ENCODE measurements at places on chromosomes 3 and 15.

DNA sequence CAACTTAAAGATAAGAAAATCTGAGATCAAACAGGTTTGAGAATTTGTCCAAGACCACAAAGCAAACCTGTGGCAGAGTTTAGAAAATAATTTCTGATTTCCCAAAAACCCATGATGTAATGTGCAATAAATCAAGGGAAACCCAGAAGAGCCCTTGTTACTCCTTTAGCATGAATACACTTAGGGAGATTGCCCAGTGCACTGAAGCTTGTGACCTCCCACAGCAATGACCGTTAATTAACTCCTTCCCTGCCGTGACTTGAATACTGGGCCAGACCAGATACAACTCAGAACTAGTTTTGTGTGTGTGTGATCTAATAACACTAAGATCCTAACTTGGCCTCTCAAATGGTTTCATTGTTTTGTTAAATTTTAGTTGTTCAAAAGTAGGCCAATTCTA, 2.5 kb downstream of the PRKAR2A start:
- no peak for DNase-seq

DNA sequence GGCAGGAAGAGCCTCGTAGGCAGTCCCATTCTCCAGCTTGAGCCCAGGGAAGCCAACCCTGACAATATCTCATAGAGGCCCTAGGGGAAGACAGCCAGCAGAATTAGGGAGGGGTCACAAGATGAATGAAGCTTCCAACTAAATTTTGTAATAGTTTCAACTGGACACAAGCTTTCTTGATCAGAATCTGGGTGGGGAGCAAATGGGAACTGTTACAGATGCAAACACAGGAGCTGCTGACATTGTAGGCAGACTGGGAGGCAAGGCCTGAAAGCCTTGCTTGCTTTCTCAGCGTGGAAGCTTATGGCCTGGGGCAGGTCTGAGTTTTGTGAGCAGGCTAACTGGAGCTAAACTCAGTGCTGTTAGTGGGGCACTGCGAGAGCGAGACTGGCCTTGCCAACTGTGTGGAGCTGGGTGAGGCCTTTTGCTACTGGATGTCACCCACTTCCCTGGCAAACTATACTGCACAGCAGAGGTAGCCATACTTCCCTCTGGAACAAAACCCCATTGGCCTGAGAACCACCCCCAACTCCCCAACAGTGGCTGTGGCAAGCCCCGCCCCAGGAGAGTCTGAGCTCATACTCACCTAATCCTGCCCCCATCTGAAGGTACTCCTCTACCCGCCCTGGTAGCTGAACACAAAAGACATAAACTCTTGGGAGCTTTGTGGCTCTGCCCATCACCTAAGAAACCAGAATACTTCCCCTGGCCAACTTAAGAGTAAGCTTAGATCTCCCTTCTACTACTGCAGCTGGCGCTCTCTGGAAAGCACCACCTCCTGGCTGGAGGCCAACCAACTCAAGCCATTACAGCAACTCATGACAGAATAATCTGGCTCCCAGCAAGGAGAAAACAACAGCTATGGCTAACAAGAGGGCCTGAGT, 42.9 kb downstream of the CFAP20DC start:
- no peak for DNase-seq

- no peak for DNase-seq
These were observed 36.8 kb upstream of the SUCLG2 start for GRCh38 chr3:67691207-67691606.

GRCh38 chr3:191358929-191359328, 28.6 kb upstream of the UTS2B start:
- no peak for DNase-seq

DNA sequence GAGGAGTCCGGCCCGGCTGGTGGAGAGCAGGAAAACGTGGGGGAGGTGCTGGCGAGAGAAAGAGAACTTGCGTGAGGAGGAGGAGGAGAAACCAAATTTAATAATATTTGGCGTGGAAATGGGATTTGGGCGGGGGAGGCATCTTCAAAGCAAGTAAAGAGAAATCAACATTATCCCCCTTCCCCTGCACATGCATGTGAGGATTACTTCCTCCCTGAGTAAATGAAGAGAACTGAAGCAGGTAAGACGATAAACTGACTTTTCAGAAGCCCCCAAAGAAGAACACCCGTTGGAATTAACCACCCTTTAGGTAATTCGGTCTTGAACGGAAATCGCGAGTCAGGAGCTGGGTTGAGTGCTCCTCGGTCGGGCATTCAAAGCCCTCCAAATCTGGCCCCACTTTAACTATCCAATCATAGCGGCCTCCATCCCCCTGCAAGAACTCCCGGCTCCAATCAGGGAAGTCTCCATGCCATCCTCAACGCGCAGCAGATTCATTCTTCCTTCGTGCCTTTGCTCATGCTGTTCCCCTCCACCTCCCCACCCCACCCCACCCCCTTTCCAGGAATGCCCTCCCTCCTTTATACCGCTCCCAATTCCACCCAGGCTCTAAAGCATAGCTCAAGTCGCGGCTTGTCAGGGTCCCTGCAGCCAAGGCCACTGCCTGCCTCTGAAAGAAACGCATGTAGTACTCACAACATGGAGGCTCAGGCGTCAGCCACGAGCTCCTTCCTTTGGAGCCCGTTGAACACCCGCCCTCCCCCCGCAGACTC, 545 bp upstream of the RFX7 start:
- DNase-seq, result peak; percentile 70

DNA sequence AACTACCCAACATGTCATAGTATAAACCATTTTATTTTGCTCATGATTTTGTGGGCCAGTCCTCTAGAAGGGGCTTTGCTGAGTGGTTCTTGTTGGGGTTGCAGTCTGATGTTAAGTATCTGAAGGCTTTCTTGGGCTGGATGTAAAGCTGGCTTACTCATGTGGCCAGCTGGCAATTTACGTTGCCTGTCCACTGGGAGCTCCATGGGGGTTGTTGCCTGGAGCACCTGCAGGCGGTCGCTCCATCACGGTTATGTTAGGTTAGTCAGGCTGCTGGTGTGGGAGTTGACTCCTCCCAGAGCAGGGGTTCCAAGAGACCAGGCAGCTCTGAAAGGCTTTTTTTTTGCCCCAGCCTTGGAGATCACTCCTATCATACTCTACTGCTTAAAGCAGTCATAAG, 98.1 kb downstream of the NR1D2 start:
- no peak for DNase-seq

DNA sequence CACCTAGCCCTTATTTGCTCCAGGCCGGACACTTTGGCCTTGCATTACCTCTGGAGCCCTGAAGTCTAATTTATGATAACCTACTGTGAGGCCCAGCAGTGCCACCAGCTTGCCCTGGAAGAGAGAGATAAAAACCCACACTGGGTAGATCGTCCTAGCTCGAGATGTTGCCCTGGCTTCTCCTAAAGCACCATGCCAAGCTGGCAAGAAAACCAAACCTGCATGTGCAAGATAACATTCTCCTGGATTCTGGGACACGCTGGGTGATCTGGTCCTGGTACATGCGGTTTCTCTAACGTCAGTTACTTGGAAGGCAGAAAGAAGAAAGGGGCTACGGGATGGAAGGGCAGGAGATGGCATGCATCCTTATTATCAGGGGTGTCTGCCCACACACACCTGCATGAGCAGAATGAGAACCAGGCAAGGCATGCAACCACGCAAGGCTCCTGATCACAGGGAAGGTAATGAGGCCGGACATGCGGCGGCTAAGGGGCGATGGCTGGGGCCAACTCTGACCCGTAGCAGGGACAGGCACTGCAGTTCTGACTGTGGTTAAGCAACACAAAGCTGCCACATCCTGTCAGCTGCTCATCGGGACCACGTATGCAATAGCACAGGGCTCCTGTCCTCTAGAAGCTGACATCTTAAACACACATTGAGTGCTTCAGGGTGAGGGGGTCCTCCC, 73.0 kb downstream of the OXNAD1 start:
- DNase-seq, result no peak

DNA sequence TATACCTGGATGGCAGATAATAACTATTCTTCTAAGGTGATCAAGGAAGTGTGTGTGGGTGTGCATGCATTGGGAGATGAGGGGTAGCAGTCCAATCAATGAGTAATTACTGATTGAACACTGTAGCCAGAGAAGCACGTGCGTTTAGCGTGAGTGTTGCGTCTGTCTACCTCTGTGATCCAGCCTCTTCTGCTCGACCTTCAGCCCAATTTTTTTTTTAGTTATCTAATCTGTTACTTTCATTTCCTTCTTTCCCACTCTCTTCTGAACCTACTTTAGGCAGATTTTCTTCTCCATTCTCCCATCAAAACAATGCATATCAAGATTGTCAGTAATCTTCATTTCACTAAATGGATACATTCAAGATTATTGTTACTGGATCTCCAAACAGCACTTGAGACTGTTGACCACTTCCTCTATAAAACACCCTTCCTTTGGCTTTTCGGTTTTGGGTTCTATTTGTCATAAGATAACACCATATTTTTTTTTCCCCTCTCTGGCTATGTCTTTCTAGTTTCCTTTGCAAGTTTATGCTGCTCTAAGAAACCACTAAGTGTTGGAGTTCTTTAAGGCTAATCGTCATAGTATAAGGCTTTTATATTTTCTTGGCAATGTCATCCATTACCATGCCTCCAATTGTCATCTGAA, 41.0 kb downstream of the MCTP2 start:
- no peak for DNase-seq

DNA sequence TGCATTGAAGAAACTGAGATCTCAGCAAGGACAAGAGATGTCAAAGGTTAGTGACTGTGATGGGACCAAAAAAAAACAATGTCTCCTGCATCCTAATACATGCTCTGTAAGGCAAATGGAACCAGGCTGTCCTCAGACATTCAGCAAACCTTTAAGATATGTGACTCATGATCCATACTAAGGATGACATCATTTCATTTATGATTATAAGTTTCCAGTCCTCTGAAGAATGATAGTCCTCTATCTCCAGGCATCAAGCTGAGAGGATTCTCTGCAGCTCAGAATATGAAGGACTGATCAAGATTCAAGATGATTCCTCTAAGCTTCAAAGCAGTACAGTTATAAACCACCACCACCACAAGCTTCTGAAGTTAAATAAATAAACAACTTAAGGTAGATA, 47.6 kb downstream of the SSR3 start:
- no peak for DNase-seq

DNA sequence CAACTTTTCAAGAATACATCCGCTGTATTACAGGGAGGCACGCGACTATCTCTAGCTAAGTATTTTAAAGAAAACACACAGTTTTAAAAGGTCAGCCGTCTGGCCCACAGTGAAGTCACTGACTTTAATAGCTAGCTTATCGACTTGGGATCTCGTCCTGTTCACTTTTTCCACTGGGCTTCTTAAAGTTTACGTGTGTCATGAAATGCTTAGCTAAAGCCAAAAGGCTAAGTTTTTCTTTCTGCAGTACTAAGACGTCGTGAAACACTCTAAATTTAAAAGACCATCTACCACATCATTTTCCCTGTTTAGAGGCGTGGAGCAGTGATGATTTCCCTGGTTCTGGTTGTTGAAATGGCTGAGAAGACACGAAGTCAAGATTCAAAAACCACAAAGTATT, 27.1 kb downstream of the LRIG1 start:
- no peak for DNase-seq

GRCh38 chr3:124761250-124761796, 31.1 kb downstream of the UMPS start:
- peak; percentile 65 for DNase-seq

- DNase-seq, result no peak
These were observed 20.5 kb downstream of the GALK2 start for GRCh38 chr15:49190586-49190985.

DNA sequence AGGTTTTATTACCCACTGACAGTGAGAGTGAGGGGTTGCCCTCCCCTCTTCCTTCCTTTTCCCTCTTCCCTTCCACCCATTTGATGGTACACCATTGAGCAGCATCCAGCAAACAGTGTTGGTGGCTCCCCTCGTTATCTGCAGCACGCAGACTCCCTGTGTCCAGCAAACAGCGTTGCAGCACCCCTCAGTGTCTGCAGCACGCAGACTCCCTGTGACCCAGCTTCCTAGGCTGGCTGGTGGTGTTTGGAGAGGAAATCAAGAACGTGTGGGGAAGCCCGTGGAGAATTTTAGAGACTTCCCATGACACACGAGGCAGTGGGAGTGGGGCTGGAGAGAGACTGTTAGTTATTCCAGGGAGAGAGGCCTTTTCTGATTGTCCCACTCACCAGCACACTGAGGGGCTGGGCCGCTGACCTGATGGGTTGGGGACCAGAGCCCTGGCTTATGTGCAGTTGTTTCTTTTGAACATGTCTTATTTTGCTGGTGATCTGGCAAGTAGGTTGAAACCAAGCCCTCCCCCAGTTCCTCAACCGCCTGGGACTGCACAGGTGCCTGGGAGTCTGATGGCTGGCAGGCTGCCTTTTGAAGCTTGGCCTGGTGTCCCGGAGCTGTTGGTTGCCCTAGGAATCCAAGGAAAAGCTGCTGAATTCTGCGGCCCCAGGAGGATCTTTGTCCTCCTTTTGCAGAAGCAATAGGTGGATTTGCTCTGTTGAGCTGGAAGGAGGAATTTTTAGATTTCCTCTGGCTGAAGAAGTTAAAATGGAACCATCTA, 19.0 kb downstream of the APBA2 start:
- no peak for DNase-seq

GRCh38 chr15:35444557-35445204, 101.3 kb downstream of the DPH6 start:
- peak; percentile 0 for DNase-seq

- peak; percentile 46 for DNase-seq
These were observed 13.1 kb downstream of the FLNB start for GRCh38 chr3:58021072-58021959.

GRCh38 chr3:155815030-155815545, 9.0 kb upstream of the C3orf33 start:
- DNase-seq, result no peak

- no peak for DNase-seq
These were observed 2.2 kb downstream of the ICE2 start for GRCh38 chr15:60476713-60477112.

- no peak for DNase-seq
These were observed 351.0 kb downstream of the MCTP2 start for GRCh38 chr15:94582368-94582767.

- DNase-seq, result no peak
These were observed 11.4 kb downstream of the CHCHD6 start for GRCh38 chr3:126715432-126715831.

DNA sequence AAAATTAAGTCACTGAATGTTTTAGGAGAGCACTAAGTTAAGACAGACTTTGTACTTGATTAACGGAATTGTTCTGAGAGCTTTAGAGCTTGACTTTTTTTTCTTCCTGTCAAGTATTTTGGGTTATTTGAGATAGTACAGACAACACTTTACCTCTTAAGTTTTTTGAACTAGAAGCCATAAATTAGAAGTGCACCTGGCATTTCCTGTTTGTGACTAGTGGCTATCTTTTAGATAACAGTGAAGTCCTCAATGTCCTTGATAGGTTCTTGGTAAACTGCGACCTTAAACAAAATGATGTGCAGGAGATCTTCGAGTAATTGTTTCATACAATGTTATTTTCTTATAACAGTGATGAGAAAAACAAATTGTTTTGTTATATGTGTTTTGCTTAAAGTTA, 213.9 kb downstream of the TP63 start:
- peak; percentile 10 for DNase-seq

Measured in NCI-H510A treated with DMSO at 0.1 percent for 48 hours (cell line).